Sigmoid colon (tissue), 7 donors: ENCODE measurements at places on chromosomes 12 and 14. TPM values are rescaled to one million over a fixed set of nuclear protein-coding genes. Genes with fewer than 3 reads are reported as not detected.

TMPRSS12 gene
- total RNA-seq: not detected

KCNA5 gene
- 8.9 TPM for total RNA-seq

DNA sequence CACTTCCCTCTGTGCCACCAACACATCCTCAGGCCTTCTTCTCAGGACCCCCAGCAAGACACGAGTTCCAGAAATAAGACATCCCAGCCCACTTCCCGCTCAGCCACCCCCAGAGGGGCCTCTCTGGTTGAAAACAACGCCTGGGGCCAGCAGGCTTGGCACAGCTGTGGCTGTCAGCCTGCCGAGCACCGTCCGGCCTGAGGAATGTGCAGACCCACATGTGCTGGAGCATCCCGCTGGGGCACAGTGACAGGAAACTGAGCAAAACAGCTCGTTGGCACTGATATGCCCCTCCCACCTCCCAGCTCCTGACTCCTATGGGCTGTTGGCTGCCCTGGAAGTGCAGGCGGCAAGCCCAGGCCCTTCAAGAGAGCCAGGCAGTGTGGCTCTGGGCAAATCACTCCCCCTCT, 1.4 kb downstream of the SYNE3 start:
- H3K4me3 ChIP-seq: no peak overlapping the region
- no peaks in the 10 kb centered on the region for H3K36me3 ChIP-seq
- peak overlapping the region; percentile 81 for H3K27ac ChIP-seq
- peaks cover 26% of the 10 kb centered on the region for H3K27me3 ChIP-seq
- peaks cover 34% of the 10 kb centered on the region for H3K4me1 ChIP-seq

- H3K27ac ChIP-seq: peak overlapping the region; percentile 95
- H3K4me3 ChIP-seq: no peak overlapping the region
- H3K4me1 ChIP-seq: no peaks in the 10 kb centered on the region
- no peak for DNase-seq
- no peaks in the 10 kb centered on the region for H3K36me3 ChIP-seq
- no peaks in the 10 kb centered on the region for H3K27me3 ChIP-seq
Measured at GRCh38 chr12:110102255-110102654, 21.9 kb upstream of the IFT81 start.

NFE2 gene
- total RNA-seq: not detected

- H3K27ac ChIP-seq: peak overlapping the region; percentile 57
- H3K4me3 ChIP-seq: no peak overlapping the region
- no peaks in the 10 kb centered on the region for H3K36me3 ChIP-seq
- H3K27me3 ChIP-seq: no peaks in the 10 kb centered on the region
- H3K4me1 ChIP-seq: peaks cover 2% of the 10 kb centered on the region
Measured at GRCh38 chr12:124869059-124869665, 5.5 kb upstream of the SCARB1 start.

CLEC12A gene
- 8.3 TPM for total RNA-seq

GRCh38 chr14:104229534-104230055, 91.2 kb downstream of the KIF26A start:
- no peak overlapping the region for H3K4me3 ChIP-seq
- no peaks in the 10 kb centered on the region for H3K36me3 ChIP-seq
- H3K27me3 ChIP-seq: no peaks in the 10 kb centered on the region
- DNase-seq: no peak
- peak overlapping the region; percentile 50 for H3K27ac ChIP-seq
- H3K4me1 ChIP-seq: no peaks in the 10 kb centered on the region

DNA sequence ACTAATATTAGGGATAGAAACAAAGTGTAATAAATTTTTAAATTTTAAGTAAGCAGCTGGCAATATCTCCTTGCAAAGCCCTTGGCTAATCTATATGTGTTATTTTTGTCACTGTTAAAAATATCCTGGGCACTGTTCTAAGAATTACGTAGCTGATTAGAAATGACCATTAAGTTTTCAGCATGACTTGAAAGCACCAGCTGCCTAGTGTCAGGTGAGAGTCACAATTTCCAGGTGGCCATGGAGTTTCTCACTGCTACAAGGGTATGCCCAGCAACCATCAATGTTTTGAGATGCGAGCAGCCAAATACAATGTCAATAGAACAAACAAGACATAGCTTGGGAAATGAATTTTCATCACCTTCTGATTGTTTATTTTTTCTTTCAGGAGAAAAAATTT, 23.3 kb upstream of the GYS2 start:
- no peaks in the 10 kb centered on the region for H3K36me3 ChIP-seq
- DNase-seq: no peak
- H3K27me3 ChIP-seq: no peaks in the 10 kb centered on the region

DNA sequence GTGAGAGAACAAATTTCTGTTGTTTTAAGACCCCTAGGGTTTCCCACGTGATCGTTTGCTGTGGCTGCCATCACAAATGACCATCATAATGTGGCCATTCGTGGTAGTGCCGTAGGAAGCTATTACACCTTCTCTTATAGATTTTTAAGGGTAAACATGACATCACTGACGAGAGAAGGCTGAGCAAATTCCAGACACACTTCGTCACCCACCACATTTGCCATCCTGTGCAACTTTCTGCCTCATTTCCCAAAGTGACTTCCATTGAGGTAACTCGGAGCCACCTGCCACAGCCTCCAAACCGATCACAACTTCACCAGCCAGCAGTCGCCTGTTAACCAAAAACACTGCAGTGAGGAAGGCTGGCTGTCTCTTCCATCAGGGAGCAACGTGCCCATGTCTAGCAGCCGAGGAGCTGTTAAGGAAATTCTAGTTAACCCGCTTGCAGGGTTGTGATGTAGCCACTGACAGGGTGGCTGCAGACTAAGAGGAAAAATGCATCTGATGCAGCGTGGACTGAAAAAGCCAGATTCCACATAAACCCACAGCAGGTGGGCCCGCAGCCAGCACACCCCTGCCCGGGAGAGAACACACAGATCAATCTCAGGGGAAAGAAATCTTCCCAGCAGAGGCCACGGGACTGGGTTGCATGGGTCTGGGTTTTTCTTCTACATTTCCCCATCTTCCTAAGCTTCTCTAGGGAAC, 44.6 kb downstream of the CCDC85C start:
- H3K4me1 ChIP-seq: peaks cover 68% of the 10 kb centered on the region
- H3K36me3 ChIP-seq: no peaks in the 10 kb centered on the region
- H3K27me3 ChIP-seq: no peaks in the 10 kb centered on the region
- peak overlapping the region; percentile 94 for H3K27ac ChIP-seq
- H3K4me3 ChIP-seq: no peak overlapping the region
- DNase-seq: no peak

SART3 gene
- total RNA-seq: 48.7 TPM

DNA sequence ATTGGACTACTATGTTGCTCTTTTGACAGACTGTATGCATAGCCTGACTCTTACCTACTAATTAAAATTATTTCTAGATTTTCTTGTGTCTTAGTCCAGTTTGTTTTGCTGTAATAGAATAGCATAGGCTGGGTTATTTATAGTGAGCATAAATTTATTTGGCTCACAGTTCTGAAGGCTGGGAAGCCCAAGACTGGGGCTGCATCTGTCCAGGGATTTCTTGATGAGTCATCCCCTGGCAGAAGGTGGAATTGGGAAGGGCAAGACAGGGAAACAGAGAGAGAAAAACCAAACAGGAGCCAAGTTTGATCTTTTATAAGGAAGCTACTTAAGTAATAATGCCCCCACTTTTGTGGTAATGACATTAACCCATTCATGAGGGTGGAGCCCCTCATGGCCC, 759.2 kb upstream of the LRFN5 start:
- H3K27me3 ChIP-seq: no peaks in the 10 kb centered on the region
- no peak overlapping the region for H3K4me3 ChIP-seq
- no peak for DNase-seq
- H3K4me1 ChIP-seq: no peaks in the 10 kb centered on the region
- H3K36me3 ChIP-seq: no peaks in the 10 kb centered on the region
- no peak overlapping the region for H3K27ac ChIP-seq

ATP5F1B gene
- total RNA-seq: 456 TPM

- no peak overlapping the region for H3K4me3 ChIP-seq
- H3K4me1 ChIP-seq: no peaks in the 10 kb centered on the region
- H3K27ac ChIP-seq: no peak overlapping the region
- no peaks in the 10 kb centered on the region for H3K36me3 ChIP-seq
- H3K27me3 ChIP-seq: no peaks in the 10 kb centered on the region
Measured at GRCh38 chr14:51849097-51849496, 11.3 kb upstream of the GNG2 start.

DNA sequence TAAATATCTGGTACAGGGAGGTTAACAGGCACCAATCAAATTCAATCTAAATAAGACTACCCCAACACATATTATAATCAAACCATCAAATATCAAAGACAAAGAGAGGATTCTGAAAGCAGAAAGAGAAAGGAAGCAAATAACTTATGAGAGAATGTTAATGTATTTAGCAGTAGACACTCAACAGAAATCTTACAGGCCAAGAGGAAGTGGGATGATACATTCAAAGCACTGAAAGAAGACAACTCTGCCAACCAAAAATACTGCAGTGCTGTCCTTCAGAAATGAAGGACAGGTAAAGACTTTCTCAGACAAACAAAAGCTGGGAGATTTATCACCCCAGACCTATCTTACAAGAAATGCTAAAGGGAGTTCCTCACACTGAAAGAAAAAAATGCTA, 95.9 kb upstream of the PTHLH start:
- DNase-seq: no peak
- no peaks in the 10 kb centered on the region for H3K27me3 ChIP-seq
- H3K27ac ChIP-seq: no peak overlapping the region
- no peaks in the 10 kb centered on the region for H3K4me1 ChIP-seq
- H3K36me3 ChIP-seq: no peaks in the 10 kb centered on the region

DNA sequence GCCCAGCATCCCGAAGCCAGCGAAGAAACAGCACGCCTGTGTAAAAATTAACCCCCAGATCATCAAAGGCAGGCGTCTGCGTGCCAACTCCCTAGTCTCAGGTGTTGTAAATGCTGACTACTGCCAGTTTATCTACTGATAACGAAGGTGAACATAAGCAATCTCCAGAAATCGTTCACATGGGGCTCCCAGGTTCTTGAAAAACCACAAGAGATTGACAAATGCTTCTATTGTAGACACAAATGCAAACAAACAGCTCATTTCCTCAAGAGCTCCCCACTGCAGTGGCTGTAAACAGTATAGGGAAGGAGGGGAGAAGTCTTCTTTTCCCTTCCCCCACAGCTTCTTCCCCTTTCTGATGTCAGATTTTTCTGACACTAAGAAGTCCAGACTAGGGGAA, 5.3 kb upstream of the PLEKHG3 start:
- peaks cover 39% of the 10 kb centered on the region for H3K4me1 ChIP-seq
- no peak overlapping the region for H3K4me3 ChIP-seq
- peak; percentile 29 for DNase-seq
- no peaks in the 10 kb centered on the region for H3K36me3 ChIP-seq
- H3K27me3 ChIP-seq: no peaks in the 10 kb centered on the region
- H3K27ac ChIP-seq: no peak overlapping the region

- no peaks in the 10 kb centered on the region for H3K27me3 ChIP-seq
- H3K4me1 ChIP-seq: peaks cover 16% of the 10 kb centered on the region
- H3K27ac ChIP-seq: peak overlapping the region; percentile 46
- peaks cover 37% of the 10 kb centered on the region for H3K36me3 ChIP-seq
- no peak overlapping the region for H3K4me3 ChIP-seq
- no peak for DNase-seq
Measured at GRCh38 chr12:2651068-2651965, 143.5 kb upstream of the FKBP4 start.

DNA sequence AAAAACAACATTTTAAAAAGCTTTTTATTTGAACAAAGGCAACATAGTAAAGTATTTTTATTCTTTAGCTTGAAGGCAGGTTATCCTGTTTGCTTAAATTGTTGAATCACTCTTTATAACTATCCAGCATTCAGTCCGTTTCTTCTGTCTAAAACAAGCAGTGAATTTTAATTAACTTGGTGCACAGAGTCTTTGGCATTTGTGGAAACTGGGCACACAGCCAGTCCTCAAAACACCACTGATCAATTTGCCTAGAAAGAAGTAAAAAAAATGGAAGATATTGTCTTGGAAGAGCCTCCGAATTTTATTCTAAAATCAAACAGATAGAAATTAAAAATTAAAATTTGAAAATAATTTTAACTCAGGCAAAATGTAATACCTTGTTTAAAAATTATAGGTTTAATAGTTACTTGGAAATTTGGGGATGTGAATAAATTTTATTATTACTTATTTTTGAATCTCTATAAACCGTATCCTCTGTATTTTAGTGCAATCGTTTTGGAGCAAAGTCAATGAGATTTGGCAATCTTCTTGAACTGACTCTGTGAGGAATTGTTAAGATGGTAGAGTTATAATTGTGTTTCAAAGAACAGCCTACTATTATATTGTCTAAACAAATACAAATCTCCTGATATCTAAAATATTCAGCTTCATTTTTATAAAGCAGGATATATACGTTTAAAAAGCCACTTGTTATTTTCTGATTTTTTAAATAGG, 927.0 kb downstream of the SLC16A7 start:
- no peak for DNase-seq
- no peak overlapping the region for H3K27ac ChIP-seq
- H3K4me3 ChIP-seq: no peak overlapping the region

NPAS3 gene
- 4.6 TPM for total RNA-seq

DNA sequence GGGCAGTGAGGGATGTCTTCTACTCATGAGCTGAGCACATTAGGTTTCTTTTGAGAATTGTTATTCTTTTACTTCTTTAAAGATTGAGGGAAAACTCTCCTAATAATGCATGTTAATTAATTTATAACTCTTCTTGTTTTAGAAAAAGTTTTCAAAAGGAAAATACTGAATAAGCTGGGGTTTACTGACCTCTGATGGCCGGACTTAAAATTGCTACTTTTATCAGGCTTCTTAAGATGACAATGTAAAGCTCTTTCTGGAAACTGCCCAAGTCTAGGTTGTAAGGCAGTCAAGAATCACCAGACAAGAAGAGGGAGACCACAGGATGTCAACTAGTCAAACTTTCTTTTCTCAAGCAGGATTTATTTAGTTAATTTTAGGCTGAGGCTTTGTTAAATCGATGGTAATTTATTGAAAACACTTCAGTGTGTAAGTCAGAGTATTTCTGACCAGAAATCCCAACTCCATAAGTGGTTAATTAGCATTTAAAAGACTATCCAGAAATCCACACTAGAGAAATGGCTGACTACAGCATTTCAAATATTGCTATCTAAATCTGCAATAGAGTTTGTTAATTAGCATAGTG, 82.1 kb downstream of the AVPR1A start:
- no peaks in the 10 kb centered on the region for H3K27me3 ChIP-seq
- DNase-seq: no peak
- no peak overlapping the region for H3K27ac ChIP-seq

- no peak for DNase-seq
- H3K4me1 ChIP-seq: no peaks in the 10 kb centered on the region
- H3K27me3 ChIP-seq: no peaks in the 10 kb centered on the region
- H3K36me3 ChIP-seq: no peaks in the 10 kb centered on the region
- H3K27ac ChIP-seq: no peak overlapping the region
Measured at GRCh38 chr12:7026854-7027253, 8.6 kb upstream of the LPCAT3 start.

DNA sequence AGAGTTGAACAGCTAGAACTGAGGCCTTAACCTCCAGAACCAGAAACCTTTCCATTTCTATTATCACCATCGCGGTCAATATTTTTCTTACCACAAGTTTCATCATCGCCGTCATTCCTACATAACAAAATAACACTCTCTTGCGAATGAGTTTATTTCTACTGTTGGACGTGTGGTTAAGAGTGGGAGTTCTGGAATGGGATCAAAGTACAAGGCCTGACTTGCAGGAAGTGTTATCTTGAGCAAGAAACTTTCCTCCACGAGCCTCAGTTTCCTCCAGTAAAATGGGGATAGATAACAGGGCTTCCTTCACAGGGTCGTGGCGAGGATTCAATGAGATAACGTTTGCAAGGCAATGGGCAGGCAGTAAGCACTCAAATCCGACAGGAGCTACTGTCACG, 652 bp downstream of the SART3 start:
- H3K27ac ChIP-seq: peak overlapping the region; percentile 96
- H3K4me1 ChIP-seq: peaks cover 59% of the 10 kb centered on the region
- no peaks in the 10 kb centered on the region for H3K27me3 ChIP-seq
- H3K36me3 ChIP-seq: peaks cover 10% of the 10 kb centered on the region

GRCh38 chr12:38141861-38142260, 174.7 kb upstream of the ALG10B start:
- no peak overlapping the region for H3K27ac ChIP-seq
- H3K4me3 ChIP-seq: no peak overlapping the region
- no peaks in the 10 kb centered on the region for H3K36me3 ChIP-seq
- peaks cover 13% of the 10 kb centered on the region for H3K27me3 ChIP-seq
- DNase-seq: no peak

KRT80 gene
- total RNA-seq: not detected
